ENCODE measurements at places on chromosomes 5 and 9.

GRCh38 chr5:109866051-109866450 is 176.3 kb downstream of the MAN2A1 start:
- no peak for DNase-seq

- no peak for DNase-seq
These were observed 18.7 kb upstream of the NEURL1B start for GRCh38 chr5:172622091-172623046.

GRCh38 chr5:15682566-15682965 is 182.6 kb downstream of the FBXL7 start:
- DNase-seq: no peak

DNA sequence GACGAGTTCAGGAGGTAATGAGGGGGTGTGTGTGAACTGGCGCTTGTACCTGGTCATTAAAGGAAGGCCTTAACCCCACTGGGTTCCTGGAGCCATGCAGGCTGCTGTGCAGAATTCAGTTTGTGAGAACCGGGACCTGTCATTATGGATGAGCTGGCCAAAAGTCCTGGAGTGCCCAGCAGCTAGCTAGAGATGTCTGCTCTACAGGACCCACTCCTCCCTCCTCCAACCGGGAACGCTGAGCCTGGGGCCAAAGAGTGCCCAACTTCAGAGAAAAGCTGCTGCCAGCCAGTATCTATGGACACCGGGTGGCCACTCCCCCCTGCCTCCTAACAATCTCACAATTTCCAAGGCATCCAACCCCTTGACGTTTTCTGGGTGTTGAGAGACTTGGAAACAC is 1.2 kb downstream of the ENTREP1 start:
- DNase-seq: no peak

GRCh38 chr5:170206958-170207357 is 25.8 kb upstream of the C5orf58 start:
- no peak for DNase-seq

DNA sequence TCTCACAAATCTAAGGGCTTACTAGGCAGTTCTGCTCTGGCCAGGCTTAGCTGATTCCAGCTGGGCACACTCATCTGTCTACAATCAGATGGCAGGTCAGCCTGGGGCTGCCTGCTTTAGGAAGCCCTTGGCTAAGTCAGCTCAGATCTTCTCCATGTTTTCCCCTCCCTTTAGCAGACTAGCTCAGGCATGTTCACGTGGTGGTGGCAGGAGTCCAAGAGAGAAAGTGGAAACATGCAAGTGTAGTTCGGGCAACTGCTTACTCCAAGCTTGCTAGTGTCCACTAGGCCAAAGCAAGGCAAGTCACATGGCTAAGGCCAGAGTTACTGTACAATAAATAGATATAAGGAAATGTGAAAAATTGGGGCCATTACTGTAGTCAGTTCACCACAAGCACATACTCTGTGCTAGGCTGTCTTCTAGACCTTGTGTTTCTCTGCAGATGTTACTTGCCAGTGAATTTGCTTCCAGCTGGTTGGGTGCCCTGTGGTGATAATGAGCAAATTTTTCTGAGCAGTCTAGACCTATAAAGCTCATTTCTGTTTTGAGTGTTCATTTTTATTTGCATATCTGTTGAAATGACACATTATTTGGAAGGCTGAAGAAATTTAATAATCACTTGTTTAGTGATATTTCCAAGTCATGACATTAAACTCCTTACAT is 38.3 kb downstream of the RECK start:
- DNase-seq: no peak

- no peak for DNase-seq
These were observed 2.3 kb upstream of the TSC1 start for GRCh38 chr9:132946631-132947295.

GRCh38 chr9:20570756-20571155 is 51.5 kb downstream of the MLLT3 start:
- no peak for DNase-seq

- DNase-seq: no peak
These were observed 27.3 kb downstream of the ELL2 start for GRCh38 chr5:95934207-95934804.

DNA sequence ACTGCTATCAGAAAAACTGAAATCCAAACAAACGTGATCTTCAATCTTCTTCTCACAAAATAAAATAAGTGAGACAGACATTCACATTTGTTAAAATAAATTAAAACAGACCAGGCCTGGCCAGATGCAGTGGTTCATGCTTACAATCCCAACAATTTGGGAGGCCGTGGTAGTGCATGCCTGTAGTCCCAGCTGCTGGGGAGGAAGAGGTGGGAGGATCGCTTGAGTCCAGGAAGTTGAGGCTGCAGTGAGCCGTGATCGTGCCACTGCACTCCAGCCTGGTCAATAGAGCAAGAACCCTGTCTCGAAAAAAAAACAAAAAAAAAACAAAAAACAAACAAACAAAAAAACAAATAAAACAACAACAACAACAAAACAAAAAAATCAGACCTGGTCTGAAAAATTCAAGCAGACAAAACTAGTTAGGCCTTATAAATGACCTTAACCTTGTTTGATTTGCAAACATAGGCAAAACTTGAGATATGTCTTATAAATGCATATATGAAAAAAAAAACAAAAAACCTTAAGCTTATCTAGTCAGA is 10.8 kb downstream of the MAPKAP1 start:
- no peak for DNase-seq

- DNase-seq: no peak
These were observed 8.2 kb upstream of the OR13D1 start for GRCh38 chr9:104686081-104686480.

- DNase-seq: no peak
These were observed 15.2 kb downstream of the RAPGEF1 start for GRCh38 chr9:131724683-131725082.
